ENCODE measurements at places on chromosomes 11 and 22.

DNA sequence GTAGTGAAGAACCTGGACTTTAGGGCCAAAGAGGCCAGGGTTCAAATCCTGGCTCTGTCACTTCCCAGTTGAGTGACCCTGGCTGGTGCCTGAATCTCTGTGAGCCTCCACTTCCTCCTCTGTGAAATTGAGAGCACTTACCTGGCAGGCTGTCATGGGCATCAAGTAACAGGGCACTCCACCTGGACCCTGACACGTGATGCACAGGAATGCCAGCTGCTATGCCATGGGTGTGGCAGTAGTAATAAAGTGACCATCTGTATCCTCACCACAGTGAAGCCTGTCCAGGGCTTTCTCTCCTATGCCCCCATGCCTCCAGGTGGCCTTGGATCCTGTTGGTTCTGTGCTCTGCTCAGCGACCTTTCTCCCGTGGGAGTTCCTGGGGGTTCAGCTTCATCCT is 29.8 kb upstream of the PPP6R3 start:
- DNase-seq = no peak

DNA sequence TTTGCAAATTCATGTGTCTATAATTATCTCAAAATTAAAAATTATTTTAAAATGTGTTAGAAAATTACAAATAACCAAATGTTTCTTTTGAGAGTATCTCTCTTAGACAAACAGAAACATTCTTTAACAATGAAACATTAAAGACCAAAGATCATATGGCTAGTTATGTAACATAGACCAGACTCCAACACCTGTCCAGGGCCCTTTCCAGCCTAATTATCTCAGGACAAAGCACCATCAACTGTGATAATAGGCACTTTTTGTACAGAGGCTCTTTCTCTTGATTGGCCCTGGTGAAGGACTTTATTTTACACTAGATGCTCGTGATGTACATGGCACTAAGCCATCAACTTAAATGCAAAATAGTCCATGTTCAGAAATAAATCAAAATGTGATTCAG is 5.0 kb upstream of the PLEKHA7 start:
- DNase-seq = no peak

DNA sequence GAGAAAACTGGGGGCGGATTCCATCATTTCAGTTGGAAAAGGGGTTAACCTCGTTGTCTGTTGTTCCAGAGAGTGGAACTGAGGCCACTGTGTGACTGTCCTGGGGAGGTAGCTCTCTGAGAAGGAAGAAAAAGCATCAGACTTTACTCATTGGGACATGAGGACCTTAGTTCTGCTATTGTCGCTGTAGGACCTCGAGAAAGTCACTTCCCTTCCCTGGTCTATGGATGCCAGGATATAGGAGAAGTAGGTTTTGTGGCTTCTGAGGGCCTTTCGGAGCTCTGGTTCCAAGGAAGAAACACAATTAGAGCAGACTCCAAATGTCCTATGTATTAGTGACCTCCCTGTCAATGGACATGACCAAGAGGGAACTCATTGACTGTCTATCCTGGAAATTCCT is 6.2 kb downstream of the MYO18B start:
- no peak for DNase-seq

DNA sequence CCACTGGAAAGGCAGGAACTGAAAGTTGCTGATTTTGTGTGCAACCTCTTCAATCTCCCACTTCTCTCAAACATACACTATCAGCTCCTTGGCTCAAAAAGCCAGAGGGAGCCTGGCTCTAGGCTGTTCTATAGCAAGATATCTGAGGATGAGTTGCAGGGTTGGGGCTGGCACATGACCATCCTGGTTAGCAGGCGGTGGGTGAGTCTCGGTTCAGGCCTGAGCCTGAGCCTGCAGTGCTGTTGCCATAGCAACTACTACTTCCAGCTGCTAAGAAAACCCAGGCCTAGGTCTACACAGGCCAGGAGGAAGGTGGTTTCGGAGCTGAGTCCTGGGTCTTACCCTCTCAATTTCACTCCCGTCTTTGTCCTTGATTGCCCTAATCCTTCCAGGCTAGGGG is 39.0 kb downstream of the CWC15 start:
- DNase-seq = no peak

- DNase-seq = no peak
Measured at GRCh38 chr22:42967933-42968332, 47.0 kb downstream of the PACSIN2 start.

DNA sequence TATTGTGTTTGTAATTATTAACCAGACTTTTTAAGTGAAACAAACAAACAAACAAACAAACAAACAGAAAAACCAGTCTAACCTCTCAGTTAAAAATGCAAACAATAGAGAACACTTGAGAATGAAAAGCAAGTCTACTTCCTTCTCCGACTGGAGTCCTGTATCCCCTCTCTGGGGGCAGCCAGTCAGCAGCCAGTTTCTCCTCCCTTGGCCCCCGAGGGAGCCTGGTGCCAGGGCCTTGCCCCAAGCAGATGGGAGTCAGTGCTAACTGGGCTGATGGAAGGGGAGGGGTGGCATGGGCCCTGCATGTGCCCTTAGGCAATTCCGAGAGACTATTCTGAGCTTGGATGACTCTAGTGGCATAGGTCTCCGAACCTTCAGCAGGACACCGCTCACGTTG is 137.2 kb downstream of the GRIK4 start:
- no peak for DNase-seq

GRCh38 chr22:23598805-23599518 is 18.9 kb upstream of the IGLL1 start:
- no peak for DNase-seq

- DNase-seq = no peak
Measured at GRCh38 chr22:22196018-22196533, 48.5 kb upstream of the VPREB1 start.

DNA sequence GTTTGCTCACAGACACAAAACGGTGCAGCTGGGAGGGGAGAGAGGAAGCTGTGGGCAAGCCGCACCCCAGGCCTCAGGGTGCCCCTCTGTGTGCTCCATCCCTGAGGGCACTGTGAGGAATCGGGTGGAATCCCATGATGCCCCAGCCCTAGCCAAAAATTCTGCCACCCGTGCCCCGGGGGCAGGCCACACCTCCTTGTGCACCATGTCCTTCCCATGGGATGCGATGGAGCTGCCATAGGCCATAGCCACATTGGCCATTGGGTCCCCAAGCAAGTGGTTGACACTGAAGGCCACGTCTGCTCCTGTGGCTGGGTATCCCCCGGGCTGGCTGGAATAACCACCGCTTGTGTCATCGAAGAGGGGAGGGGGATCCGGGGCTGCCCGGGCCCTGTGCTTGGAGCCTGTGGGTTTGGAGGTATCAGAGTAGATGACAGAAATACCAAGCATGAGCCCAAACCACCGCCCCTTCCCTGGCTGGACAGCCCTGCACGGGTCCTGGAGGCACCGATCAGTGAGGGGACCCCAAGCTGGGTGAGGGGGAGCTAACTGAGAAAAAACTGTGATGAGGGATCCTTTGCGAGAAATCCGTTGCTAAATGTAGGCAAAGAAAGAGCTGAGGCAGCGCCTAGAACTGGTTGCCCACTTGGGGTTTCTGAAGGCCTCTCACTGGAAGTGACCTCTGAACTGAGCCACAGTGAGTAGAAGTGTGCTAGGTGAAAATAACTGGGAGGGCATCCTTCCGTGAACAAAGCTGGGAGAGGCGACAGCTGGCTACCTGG is 863 bp downstream of the YIF1A start:
- DNase-seq = no peak

GRCh38 chr11:102800767-102801166 is 2.8 kb upstream of the MMP1 start:
- DNase-seq = no peak

GRCh38 chr11:10495464-10495786 is 40.4 kb downstream of the AMPD3 start:
- DNase-seq = no peak

DNA sequence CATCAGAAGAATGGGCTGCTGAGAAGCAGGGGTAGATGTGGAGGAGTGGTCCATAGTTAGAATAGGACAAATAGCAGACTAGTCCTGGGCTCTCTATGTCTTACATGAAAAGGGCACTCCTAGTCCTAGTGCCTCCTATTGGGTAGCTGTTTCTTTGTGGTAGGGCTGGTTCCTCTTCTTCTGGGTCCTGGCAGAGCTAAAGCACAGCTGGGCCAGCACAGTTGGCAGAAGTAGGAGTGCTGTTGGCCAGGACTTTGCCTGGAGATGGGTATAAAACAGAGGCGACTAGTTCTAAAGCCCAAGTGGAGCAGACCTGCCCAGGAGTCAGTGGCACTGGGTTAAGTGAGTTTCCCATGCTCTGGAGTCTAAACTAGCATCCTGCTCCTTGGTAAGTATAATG is 55.2 kb downstream of the PPFIBP2 start:
- no peak for DNase-seq

DNA sequence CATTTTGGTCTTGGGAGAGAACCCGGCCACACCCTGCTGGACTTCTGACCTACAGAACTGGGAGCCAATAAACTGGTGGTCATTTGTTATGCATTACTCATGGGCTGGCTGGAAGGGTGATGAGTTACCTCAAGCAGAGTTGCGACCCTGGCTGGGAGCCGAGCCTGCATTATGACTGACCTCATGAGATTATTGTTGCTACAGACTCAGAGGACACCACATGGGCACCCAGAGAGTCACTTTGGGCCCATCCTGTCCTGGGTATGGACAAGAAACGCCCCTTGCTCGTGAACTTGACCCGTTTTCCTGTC is 531.7 kb downstream of the TBC1D22A start:
- DNase-seq = no peak

GRCh38 chr22:23833017-23833751 is 5.6 kb downstream of the DERL3 start:
- DNase-seq = no peak

DNA sequence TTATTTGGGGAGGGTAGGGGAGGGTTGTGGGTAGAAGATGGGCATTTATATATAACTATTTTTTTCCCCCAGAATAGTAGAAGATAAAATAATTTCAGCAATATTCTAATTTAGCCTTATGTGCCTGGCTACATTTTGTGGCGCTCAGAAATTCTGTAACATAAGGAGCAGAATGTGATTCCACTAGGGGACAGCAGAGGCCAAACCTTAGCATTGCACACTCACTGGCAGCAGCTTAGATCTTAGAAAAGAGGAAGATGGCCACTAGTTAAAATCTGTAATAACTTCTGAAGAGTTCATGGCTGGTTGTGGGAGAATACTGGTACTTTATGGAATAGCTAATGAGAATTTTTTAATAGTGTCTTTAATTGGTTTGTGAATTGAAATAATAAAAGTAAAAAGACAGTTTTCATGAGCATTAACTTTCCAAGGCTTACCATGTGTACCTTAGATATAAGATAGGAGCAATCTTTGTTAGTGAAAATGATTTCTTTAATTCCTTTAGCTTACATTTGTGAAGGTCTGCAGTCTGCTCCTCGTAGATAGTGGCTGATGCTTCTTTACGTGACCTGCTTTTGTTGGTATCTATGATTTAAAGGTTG is 33.1 kb downstream of the DDX10 start:
- DNase-seq = peak; percentile 65

DNA sequence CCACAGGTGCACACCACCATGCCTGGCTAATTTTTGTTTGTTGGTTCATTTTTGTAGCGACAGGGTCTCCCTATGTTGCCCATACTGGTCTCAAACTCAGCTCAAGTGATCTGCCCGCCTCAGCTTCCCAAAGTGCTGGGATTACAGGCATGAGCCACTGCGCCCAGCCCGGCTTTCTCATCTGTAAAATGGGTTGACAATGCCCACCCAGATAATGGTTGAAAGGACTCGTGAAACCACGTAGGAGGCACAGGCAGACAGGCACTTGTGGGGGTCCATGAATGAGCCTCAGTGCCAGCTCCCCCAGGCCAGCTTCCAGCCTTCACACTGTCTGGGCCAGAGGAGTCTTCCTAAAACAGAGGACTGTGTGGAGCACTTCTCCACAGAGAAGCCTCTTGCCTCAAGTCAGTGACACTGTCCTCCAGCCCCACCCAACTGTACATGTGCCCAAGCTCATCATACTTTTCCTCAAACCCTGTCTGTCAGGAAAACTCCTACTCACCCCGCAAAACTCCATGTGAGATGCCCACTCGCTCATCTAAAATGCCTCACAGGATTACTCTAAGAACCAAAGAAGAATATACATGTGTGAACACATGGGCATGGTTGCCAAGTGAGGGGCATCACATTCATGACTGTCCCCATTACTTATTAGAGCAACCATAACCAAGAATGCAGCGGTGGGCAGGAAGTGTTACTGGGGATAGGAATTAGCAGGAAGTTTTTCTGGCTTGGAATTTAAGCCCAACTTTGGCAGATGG is 32.1 kb upstream of the WNT7B start:
- DNase-seq = no peak

- DNase-seq = no peak
Measured at GRCh38 chr11:13215149-13215548, 62.4 kb upstream of the BMAL1 start.

GRCh38 chr11:2793701-2794045 is 91.9 kb downstream of the CDKN1C start:
- no peak for DNase-seq

DNA sequence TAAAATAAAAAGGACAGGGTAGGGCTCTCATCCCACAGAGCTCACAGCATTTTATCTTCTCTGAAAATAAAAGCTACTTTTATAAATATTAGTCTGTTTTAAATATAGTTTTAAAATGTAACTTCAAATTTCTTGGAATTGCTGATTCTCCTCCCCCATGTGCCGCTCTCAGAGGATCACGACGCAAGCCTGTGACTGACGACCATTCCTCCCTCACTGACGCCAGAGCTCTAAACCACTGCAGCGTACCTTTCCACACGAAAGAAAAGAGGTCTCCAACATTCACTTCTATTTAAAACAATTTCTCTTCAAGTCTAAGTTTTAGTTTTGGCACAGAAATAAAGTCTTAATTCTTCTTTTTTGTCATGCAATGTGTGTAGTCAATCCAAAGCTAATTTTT is 9.3 kb downstream of the TOLLIP start:
- DNase-seq = no peak

DNA sequence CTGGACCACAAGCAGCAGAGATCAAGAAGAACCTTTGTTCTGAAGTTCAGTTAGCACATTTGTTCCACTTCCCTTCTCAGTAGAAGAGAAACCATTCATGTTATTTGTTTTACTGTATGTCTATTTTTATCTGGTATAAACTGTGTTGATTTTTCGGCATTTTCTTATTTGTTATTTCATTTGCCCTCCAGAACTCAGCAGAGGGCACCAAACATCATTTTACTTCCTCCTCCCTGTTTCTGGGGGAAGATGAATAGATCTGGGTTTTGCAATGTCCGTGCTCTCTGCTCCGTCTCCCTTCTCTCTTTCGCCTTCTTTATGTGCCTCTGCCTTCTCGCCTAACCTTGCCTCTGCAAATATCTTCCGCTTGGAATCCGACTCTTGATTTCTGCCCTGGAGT is 366.9 kb downstream of the NTM start:
- no peak for DNase-seq

- DNase-seq = no peak
Measured at GRCh38 chr11:113286009-113286408, 28.4 kb upstream of the TTC12 start.
